ENCODE measurements at places on chromosomes 4 and X. TPM values are rescaled to one million over a fixed set of nuclear protein-coding genes. Genes with fewer than 3 reads are reported as not detected.

The FAT4 gene
- 66.3 TPM for total RNA-seq

The PIR gene
- total RNA-seq: 3.1 TPM

The SHROOM2 gene
- 2.1 TPM for total RNA-seq

The NLGN3 gene
- total RNA-seq: 1.0 TPM

The TDO2 gene
- not detected for total RNA-seq

The ADGRA3 gene
- total RNA-seq: 92.4 TPM

The UGT2B10 gene
- 0.52 TPM for total RNA-seq

The RGS12 gene
- 28.2 TPM for total RNA-seq

The TMEM47 gene
- 54.8 TPM for total RNA-seq

The OTC gene
- total RNA-seq: not detected

The HSFX1 gene
- under 0.01 TPM for total RNA-seq

The TIMM17B gene
- 25.1 TPM for total RNA-seq

The VEGFC gene
- 6.8 TPM for total RNA-seq

The CCDC120 gene
- 0.52 TPM for total RNA-seq

The LRAT gene
- under 0.01 TPM for total RNA-seq

The REELD1 gene
- not detected for total RNA-seq

The TEX13D gene
- not detected for total RNA-seq
